ENCODE measurements at places on chromosomes 3 and 15. TPM values are rescaled to one million over a fixed set of nuclear protein-coding genes. Genes with fewer than 3 reads are reported as not detected.

ZIC1 gene
- total RNA-seq: not detected

IL12A gene
- total RNA-seq: not detected

NPAP1 gene
- 0.51 TPM for total RNA-seq

DNA sequence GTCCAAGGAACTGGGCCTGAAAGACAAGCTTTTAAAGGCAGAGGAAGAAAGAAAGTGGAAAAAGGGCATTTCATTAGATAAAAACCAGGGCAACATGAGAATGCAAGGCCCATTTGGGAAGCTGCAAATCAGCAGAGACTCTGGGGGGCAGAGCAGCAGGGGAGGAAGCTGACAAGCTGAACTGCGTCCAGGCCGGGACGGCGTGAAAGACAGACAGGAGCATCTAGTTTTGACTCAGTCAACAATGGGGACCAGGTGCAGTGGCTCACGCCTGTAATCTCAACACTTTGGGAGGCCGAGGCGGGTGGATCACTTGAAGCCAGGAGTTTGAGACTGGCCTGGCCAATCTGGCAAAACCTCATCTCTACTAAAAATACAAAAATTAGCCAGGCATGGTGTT is 69.9 kb downstream of the CDC25A start:
- H3K36me3 ChIP-seq: no peaks in the 10 kb centered on the region
- DNase-seq: no peak
- H3K4me1 ChIP-seq: peaks cover 8% of the 10 kb centered on the region
- H3K4me3 ChIP-seq: no peak overlapping the region

WDR76 gene
- total RNA-seq: 7.8 TPM

GUCA1C gene
- not detected for total RNA-seq

DNA sequence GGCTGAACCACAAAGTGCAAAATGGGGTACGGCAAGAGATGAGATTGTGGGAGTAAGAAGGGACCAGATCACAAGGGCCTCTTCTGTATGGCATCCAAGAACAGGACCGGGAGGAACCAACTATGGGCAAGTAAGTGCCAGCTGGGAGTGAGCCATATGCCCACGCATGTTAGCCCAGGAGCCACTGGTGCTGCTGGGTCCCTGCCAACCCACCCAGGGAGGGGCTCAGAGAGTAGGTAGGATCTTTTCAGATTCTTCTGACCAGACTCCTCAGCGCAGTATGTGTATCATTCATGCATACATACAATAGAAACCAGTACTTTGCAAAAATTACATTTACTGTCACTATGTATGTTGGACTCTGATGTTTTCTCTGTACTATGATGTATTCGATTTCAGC is 54.0 kb downstream of the RAB11A start:
- no peaks in the 10 kb centered on the region for H3K36me3 ChIP-seq
- no peaks in the 10 kb centered on the region for H3K27me3 ChIP-seq

- peaks cover 5% of the 10 kb centered on the region for H3K36me3 ChIP-seq
- no peak overlapping the region for H3K27ac ChIP-seq
- H3K4me1 ChIP-seq: peaks cover 3% of the 10 kb centered on the region
- DNase-seq: no peak
- H3K4me3 ChIP-seq: no peak overlapping the region
Observed at GRCh38 chr3:67947808-67948508, 293.5 kb upstream of the SUCLG2 start.

DNA sequence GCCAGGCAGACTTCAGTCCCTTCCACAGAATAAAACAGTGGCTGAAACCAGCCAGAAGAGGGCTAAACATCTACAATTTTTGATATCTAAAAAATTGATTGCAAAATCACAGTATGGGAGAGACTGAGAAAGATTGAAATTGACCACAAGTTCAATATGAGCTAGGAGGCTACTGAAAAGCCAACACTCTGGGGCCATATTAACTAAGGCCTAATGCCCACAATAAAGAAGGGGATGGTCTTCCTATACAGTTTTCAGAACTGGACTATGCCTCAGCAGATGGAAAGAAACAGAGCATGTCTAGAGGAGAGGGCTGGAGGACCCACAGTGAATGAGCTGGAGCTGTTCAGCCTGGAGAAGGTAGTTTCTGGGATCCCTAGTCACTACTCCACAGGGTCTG is 53.2 kb downstream of the WNT7A start:
- H3K36me3 ChIP-seq: no peaks in the 10 kb centered on the region
- H3K4me3 ChIP-seq: no peak overlapping the region
- H3K4me1 ChIP-seq: peaks cover 2% of the 10 kb centered on the region
- no peak overlapping the region for H3K27ac ChIP-seq
- no peak for DNase-seq

DNA sequence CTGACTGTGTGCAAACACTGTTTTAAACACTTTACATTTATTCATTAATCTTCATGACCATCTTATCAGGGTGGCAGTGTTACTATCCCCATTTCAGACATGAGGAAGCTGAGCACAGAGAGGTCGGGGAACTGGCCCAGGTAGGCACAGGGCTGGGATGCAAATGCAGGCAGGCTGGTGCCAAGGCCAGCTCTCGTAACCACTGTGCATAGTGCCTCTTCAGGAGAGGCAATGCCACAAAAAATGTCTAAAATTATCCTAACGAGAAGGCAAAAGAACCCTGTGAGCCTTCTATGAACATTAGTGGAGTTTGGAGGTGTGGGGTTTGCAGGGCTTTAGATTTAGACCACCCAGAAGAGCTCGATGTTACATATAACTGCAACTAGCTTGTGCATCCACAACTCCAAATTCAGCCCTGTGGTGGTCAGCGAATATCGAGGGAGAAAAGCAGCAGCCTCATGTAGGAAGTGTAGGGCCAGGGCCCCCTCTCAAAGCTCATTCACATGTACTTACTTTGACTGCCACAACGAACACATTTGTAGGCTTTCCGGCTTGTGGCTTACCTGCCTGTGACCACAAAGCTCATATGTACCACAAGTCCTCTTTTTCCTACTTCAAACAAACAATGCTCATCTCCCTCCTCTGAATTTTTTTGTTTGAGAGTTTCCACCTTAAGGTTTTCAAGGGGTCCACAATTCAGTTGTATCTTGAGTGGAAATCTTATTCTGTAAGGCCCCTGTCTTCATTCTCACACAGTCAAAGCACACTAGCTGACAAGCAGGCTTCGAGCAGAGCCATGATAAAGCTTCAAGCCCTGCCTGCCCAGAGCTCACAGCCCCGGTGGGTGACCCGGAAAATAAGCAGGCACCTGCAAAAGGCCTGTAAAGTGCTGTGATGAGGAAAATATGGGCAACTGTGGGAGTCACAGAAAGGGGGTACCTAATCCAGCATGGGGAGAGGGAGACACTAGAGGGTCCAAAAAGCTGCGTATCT is 722.9 kb upstream of the CFAP20DC start:
- H3K4me3 ChIP-seq: no peak overlapping the region
- no peaks in the 10 kb centered on the region for H3K36me3 ChIP-seq
- no peaks in the 10 kb centered on the region for H3K27me3 ChIP-seq
- H3K27ac ChIP-seq: no peak overlapping the region
- DNase-seq: no peak

DNA sequence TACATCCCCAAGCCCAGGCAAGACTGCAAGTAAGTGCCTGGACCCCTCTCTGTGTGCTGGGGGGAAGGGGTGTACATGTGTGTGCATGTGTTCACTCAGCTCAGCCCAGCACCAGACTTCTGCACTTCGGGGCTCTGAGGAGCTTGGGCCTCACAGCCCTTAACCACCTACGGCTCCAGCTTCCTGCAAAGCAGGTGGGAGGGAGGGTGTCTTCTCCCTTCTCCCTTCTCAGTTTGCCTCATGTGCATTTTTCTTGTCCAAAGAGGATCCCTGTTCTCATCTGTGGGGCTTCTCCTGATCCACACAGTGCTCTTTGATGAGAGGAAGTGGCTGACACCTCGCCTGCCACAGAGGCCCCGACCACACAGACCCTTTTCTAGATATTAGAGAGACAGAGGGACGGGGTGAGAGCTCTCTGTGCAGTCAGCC is 69.3 kb downstream of the MESD start:
- H3K36me3 ChIP-seq: no peaks in the 10 kb centered on the region
- H3K4me3 ChIP-seq: no peak overlapping the region
- no peak for DNase-seq
- peaks cover 8% of the 10 kb centered on the region for H3K4me1 ChIP-seq
- H3K27ac ChIP-seq: no peak overlapping the region
- H3K27me3 ChIP-seq: no peaks in the 10 kb centered on the region

DNA sequence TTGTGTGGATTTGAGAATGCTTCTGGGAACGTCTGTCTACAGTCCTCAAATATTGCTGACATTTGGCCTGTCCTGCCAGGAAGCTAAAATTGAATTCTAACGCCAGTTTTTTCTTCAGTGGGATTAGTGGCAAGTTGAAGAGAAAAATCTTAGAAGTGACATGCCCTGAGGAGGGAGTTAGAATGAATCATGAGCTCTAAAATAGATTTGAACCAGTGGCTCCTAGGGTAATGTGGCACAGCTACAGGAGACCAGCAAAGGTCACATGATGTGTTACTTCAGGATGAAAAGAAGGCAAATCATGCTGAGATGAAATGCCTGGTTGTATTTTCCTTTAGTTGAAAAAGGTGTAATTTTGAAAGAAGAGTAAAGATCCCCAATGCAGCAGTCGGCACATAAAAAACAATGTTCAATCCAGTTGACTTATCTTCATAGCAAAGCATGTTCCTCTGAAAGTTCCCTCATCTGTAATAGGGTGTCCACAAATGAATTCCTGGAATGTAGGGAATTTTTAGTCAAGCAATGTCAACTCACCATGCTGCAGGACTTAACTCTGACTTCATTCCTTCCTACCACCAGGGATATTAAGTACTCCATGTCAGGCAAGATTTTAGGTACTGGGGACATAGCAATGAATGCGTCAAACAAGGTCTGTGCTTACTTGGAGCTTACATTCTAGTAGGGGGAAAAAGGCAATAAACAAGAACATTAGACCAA is 171.6 kb downstream of the CADPS start:
- no peak overlapping the region for H3K4me3 ChIP-seq
- no peaks in the 10 kb centered on the region for H3K4me1 ChIP-seq
- no peak for DNase-seq
- H3K27ac ChIP-seq: no peak overlapping the region
- H3K27me3 ChIP-seq: peaks cover 5% of the 10 kb centered on the region

GRCh38 chr15:64515196-64515595 is 54.8 kb downstream of the ZNF609 start:
- peaks cover 14% of the 10 kb centered on the region for H3K36me3 ChIP-seq
- H3K4me1 ChIP-seq: peaks cover 37% of the 10 kb centered on the region
- H3K27me3 ChIP-seq: no peaks in the 10 kb centered on the region
- DNase-seq: no peak
- H3K4me3 ChIP-seq: no peak overlapping the region
- peak overlapping the region; percentile 91 for H3K27ac ChIP-seq

GRCh38 chr3:37535526-37536432 is 325.9 kb upstream of the CTDSPL start:
- no peak overlapping the region for H3K27ac ChIP-seq
- peaks cover 11% of the 10 kb centered on the region for H3K36me3 ChIP-seq
- no peak overlapping the region for H3K4me3 ChIP-seq
- peaks cover 9% of the 10 kb centered on the region for H3K4me1 ChIP-seq

GRCh38 chr3:40844896-40845295 is 320.1 kb downstream of the ZNF621 start:
- H3K4me1 ChIP-seq: peaks cover 18% of the 10 kb centered on the region
- H3K27ac ChIP-seq: no peak overlapping the region
- no peaks in the 10 kb centered on the region for H3K36me3 ChIP-seq

- peak; percentile 66 for DNase-seq
- no peaks in the 10 kb centered on the region for H3K36me3 ChIP-seq
- peak within 1 kb of the TSS; percentile 68 for H3K4me3 ChIP-seq
Observed at GRCh38 chr3:50503504-50504342, at the start of gene CACNA2D2. Gene CACNA2D2, minus strand, starts transcription at chr3:50503634. Its CDS starts 211 bp downstream, at chr3:50503423.

GABRG3 gene
- 3.1 TPM for total RNA-seq

DNA sequence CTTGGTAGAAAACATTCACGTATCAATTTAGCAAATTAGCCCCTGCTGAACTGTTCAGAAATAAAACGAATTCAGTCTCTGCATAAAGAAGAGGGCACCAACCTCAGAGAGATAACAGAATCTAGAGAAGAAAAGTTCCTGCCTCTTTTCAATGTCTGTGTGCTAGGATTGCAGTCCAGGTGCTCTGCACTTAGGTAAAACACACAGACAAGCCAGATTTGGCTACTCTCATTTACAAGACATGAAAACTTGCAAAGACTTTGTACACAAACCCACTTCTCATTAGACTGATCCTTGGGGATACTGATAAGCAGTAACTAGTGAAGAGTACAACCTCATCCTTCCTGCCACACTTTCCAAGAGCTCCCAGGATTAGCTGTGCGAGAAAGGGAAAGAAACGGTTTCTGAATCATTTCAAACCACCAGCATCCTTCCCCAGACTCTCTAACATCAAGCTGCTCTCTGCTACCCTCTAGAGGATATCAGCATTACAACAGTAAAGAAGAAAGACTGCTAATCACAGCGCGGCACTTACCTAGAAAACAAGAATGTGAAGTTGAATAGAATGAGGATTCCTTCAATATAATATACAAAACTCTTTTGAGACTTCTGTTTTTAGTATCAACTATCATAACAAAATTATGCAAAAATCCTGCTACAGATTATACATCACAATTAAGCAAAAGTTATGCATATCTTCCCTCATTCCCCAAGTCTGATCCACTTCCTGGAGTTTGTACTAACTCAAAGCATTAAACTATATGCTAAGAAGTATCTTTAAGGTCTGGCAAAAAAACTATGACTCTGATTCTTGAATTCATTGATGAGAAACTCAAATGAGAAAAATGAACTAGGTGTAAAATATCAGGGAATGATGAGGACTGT is 306.4 kb downstream of the MAGI1 start:
- no peaks in the 10 kb centered on the region for H3K27me3 ChIP-seq
- H3K4me1 ChIP-seq: peaks cover 33% of the 10 kb centered on the region
- H3K36me3 ChIP-seq: peaks cover 4% of the 10 kb centered on the region
- no peak overlapping the region for H3K27ac ChIP-seq
- no peak overlapping the region for H3K4me3 ChIP-seq

DAZL gene
- total RNA-seq: not detected

GRCh38 chr3:8421267-8421666 is 80.4 kb upstream of the LMCD1 start:
- peaks cover 3% of the 10 kb centered on the region for H3K4me1 ChIP-seq
- no peak for DNase-seq
- no peak overlapping the region for H3K27ac ChIP-seq
- no peak overlapping the region for H3K4me3 ChIP-seq

- H3K27me3 ChIP-seq: no peaks in the 10 kb centered on the region
- no peak overlapping the region for H3K4me3 ChIP-seq
- no peak for DNase-seq
- H3K27ac ChIP-seq: no peak overlapping the region
- no peaks in the 10 kb centered on the region for H3K36me3 ChIP-seq
Observed at GRCh38 chr3:61685755-61686154, 124.4 kb downstream of the PTPRG start.

DNA sequence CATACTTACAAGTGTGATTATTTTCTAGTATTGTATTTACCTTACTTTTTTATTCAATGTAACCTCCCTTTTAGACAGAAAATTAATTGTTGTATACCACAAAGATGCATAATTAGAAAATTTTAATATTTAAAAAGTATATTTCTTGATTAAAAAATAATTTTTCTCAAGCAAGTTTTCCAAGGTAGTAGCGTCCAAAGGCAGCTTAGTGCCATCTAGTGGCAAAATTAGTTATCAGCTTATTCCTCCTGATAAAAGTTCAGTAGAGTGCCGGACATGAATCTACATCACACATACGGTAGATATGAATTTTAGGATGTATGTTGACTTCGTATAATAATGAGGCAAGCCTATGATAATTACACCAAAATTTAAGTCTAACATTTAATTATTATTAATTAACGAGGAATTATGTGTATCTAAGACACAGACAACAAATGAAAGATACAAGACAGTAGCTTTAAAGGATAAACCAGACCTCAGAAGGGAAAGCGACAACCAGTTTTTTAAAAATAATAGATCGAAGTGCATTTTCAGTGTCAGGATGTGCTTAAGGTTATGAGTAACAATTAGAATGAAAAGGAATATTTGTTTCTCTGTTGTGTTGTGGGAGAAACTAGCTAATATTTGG is 405.9 kb downstream of the ROBO1 start:
- H3K27ac ChIP-seq: no peak overlapping the region
- no peaks in the 10 kb centered on the region for H3K36me3 ChIP-seq
- no peak for DNase-seq
- H3K4me1 ChIP-seq: peaks cover 21% of the 10 kb centered on the region
- no peak overlapping the region for H3K4me3 ChIP-seq
